Neuronal stem cell (in vitro differentiated cells): ENCODE measurements at places on chromosomes 5 and 9.

- DNase-seq = no peak
Observed at GRCh38 chr9:73173557-73174329, 22.1 kb downstream of the ANXA1 start.

- DNase-seq = no peak
Observed at GRCh38 chr9:129414993-129415941, 205.6 kb downstream of the C9orf50 start.

- no peak for DNase-seq
Observed at GRCh38 chr9:112377684-112378327, 2.1 kb upstream of the HSDL2 start.

- no peak for DNase-seq
Observed at GRCh38 chr5:153896701-153897100, 142.0 kb downstream of the FAM114A2 start.

DNA sequence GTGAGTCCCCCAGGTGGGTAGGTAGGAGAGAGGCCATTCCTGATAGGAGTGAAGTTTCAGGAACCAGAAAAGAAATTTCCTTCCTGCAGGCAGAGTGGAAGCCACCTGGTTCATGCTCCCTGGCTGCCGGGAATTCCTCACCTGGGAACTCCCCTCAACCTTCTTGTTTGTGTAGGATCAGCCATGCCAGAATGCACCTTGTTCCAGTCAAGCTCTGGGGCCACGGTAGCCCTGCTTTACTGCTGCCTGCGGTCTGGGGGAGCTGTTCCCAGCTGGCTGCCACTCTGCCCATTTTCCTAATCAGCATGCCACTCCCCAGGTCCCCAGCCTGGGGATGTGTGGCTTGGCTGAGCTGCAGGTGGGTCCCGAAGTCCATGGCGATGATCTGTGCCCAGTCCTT lies 18.7 kb upstream of the B4GALT1 start:
- no peak for DNase-seq

DNA sequence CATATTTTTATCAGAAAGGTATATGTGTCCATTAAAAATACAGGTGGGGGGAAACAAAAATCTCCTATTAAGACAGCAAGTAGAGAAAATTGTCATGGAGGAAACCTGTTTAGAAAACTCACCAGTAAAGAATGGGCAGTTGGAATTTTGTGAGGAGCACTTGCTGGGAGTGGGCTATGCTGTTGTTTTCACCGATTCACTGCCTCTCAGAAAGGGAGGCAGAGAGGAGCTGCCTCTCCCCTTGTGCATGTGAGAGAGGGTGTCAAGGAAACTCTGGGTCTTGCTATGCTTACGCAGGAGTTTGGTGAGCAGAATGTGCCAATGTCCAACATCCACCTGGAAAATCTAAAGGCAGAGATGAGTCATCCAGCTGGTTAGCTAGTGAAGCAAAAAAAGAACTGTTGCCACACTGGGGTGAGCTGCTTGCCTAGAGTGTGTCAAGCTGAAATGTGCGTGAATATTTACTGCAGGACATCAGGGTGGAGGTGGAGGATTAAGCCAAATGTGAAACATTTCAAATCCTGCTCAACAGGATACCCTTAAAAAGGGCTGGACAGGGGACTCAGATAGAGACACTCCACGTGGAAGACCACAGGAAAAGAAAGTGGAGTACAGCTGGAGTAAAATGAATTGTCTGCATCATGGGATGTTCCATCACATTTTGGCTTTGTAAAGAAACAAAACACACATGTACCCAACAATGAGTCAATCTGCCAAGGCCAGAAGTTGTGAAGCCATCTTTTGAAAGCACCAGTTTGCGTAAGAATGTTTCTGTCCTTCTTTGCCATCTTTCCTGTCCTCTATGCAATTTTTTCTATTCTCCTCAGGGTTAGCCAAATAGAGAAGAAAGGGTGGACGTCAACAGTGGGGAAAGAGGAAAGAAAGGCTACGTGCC lies 449.7 kb upstream of the MPDZ start:
- no peak for DNase-seq

DNA sequence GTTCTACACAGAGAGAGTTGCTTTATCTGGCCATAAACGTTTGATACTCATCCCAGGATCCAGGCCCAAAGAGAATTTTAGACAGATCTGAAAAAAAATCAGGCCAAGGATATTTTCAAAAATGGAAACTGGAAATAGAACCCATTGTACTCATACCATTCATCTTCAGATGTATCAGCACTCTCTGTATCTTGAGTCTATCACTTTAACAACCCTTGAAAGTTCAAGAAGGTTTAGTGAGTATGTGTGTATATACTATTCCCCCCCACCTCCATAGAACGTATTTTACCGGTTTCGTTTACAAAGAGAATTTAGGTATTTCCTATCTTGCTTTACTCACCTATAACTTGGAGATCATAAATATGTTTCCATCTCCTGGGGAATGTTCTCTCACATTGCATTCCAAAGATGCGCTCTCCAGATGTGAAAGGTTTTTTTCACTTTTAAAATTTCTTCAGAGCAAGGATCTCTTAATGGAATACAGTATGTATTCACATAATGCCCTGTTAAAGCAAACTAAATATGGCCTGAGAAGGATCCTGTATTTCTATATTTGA lies 105.5 kb upstream of the TUT7 start:
- DNase-seq = no peak

DNA sequence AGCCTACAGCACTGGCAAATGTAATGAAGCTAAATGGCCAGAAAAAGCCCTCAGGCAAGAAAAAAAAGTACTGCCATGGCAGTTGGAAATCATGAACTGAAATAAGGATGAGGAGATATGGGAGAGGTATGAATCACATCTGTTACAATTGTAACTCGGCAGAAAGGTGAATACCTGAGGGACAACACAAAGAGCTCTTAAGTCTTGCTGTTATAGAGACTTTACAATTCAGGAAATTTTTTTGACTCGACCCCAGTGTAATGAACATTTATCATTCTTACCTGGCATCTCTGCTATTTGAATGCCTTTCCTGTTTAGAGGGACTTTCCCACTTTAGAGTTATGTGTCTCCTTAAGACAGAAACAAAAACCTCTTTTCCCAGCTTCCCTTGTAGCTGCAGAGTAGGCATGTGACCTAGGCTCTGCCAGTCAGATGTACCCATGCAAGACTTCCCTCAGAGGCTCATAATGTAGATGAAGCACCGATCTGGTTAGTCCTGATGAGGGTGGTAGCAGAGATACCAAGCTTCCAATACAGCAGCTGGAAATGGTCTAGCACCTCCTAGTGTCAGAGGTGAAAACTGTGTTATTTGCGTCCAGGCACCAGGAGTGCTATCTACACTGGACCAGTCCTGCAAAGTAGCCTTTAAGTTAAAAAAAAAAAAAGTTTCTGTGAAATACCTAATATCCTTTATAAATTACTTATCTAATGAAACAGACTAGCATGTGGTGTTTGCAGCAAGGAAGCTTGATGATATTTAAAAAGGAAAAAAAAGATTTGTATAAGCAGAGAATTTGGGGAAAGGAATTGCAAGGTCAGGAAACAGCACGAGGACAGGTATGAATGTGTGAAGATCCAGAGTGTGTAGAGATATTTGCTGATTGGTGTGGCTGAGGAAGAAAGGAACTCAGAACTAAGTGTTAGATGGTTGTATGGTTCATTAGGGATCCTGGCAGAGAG lies 146.9 kb upstream of the SLC1A3 start:
- DNase-seq = no peak

- DNase-seq = no peak
Observed at GRCh38 chr5:177555228-177555627, 865 bp upstream of the FAM193B start.

DNA sequence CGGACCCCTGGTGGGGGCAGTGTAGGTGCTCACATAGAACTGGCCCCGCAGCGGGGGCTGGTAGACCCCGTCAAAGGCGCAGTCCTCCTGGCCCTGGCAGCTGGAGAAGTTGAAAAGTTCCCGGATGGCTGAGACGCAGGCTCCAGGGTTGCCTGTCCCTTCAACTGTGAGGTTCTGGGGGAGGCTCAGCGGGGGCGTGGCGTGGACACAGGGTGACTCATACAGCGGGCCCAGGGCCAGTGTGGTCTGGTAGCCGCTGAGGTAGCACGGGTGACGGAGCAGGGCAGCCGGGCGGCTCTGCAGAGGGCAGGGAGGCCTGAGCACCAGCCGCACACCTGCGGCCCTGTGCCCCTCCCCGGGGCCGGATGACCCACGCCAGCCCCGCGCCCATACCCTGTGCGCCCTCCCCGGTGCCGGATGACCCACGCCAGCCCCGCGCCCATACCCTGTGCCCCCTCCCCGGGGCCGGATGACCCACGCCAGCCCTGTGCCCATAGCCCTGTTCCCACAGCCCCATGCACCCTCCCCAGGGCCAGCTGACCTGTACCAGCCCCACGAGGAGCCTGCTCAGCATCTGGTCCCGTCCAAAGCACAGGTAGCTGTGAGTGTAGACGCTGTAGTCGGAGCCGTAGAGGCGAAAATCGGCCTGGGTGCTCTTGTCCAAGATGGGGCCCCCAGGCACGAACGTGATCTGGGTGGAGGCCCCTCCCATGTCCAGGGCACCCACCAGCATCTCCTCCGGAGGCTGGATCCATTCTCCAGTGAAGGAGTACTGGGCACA lies 5.0 kb downstream of the ENTPD8 start:
- no peak for DNase-seq

- no peak for DNase-seq
Observed at GRCh38 chr9:28801144-28801799, 1228.0 kb upstream of the C9orf72 start.

- DNase-seq = no peak
Observed at GRCh38 chr5:138790684-138791083, 37.5 kb downstream of the CTNNA1 start.

DNA sequence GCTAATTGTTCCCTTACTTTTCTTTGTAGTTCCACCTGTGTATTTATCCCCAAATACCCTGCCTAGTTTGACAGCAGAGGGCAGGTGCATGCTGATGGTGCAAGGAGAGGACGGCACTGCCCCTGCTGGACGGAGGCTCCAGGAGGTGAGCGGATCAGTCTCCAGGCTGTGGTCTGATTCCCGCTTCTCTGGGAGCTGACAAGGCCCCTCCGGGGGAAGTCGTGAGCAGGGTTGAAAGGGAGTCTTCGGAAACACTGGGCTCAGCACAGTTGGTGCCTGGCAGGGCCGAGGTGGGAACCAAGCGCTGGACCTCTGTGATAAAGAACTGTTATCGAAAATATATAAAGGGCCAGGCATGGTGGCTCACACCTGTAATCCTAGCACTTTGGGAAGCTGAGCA lies 52.9 kb downstream of the RASGEF1C start:
- DNase-seq = no peak

GRCh38 chr9:4490705-4491625 lies 697 bp downstream of the SLC1A1 start:
- no peak for DNase-seq

DNA sequence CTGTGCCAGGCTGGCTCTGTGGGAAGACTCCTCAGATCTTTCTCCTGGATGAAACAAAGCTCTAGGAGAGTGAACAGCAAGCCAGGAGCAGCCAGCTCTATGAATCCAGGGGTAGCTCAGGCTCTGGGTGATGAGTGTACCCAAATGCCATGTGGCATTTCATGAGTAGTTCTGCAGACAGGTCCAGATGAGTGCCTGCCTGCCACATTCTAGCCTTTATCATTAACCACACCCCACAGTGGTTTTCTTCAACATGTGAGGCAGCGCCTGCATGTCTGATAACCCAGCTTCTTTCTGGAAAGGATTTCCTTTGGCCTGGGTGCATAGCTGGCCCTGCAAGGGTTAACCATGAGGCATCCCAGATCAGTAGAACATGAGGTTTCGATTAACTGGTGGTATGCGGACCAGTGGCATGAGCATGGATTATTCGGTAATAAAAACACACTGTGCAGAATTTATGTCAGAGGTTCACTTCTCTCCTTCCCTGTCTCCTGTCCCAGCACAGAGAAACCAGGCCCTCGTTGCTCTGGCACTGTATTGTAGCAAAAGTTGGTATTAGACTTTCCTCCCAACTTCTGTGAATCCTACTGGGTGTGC lies 381.9 kb upstream of the ZNF462 start:
- no peak for DNase-seq

DNA sequence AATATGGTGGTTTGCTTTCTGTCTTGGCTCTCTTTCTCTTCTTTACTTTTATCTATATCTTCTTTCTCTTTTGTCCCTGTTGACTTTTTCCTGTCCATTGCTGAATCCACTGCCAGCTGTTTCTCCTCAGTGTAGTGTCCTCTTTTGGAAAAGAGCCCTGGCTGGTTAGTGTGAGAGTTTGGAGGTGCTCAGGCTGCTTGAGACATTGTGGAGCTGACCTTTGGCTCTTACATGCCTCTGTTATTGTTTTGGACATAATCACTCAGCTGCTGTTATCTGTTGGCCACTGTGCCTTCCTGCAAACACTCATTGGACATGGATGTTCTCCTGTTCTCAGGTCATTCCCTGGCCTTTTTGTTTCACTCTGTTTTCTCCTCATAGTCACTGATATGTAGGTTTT lies 295.4 kb upstream of the RIOK2 start:
- peak; percentile 54 for DNase-seq

- DNase-seq = no peak
Observed at GRCh38 chr5:113204525-113205161, 228.0 kb downstream of the DCP2 start.

GRCh38 chr9:9645006-9645405 lies 967.8 kb downstream of the PTPRD start:
- DNase-seq = no peak

- no peak for DNase-seq
Observed at GRCh38 chr9:68961587-68961986, 52.3 kb downstream of the PRKACG start.

GRCh38 chr5:133202066-133202665 lies 150.4 kb downstream of the HSPA4 start:
- no peak for DNase-seq

DNA sequence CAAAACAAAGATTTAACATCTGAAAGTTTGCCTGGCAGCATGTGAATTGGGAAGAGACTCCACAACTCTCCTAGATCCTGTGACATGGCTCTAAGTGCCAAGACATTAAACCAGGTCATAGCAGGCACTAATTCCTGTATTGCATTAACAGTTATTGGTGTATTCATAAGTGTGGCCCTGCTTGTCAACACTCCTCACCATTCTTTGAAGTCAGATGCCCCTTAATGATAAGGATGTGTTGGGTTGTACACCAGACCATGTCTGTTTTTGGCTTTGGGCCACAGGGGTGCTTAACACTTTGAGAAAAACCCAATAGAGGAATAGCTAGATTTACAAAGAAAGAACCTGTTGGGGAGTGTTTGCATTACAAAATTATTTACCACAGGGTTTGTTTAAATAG lies 43.4 kb upstream of the PDE8B start:
- DNase-seq = no peak

DNA sequence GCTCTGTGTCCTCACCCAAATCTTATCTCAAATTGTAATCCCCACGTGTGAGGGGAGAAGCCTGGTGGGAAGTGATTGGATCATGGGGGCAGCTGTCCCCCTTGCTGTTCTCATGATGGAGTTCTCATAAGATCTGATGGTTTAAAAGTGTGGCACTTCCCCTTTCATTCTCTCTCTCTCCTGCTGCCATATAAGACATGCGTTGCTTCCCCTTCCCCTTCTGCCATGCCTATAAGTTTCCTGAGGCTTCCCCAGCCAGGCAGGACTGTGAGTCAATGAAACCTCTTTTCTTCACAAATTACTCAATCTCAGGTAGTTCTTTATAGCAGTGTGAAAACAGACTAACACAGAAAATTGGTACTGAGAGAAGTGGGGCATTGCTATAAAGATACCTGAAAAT lies 107.7 kb downstream of the DMAC1 start:
- DNase-seq = no peak
